Activated CD8-positive, alpha-beta T cell treated with anti-CD3 and anti-CD28 coated beads for 36 hours (primary cell): ENCODE measurements at places on chromosomes 2 and 18.

- DNase-seq, result no peak
Observed at GRCh38 chr2:197947219-197947757, 142.9 kb downstream of the PLCL1 start.

DNA sequence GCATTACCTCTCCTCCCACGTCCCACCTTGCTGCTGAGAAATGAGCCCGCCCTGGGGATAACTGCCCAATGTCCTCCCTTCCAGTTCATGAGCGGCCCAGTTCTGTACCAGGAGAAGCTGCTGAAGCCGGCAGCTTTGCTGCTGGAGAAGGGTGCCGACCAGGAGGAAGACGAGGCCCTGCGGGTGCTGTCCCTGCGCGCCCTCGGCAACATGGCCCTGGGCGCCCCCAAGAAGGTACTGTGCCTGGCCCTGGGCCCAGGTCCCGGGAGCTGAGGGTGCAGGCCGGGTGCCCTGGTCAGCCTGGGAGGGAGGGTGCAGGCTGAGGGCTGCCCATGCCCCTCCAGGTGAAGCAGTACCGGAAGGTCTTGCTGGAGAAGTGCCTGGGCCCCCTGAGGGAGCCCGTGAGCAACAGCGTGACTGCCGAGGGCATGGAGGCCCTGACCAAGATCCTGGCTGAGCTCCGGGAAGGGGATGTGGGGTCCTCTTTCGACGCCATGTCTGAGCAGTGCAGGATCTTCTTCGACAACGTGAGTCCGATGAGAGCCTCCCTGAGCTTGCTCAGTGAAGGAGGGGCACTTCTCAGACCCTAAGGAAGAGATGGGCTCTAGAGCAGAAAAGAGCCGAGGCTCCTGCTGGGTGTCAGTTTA, 25.7 kb downstream of the HJURP start:
- DNase-seq, result no peak

DNA sequence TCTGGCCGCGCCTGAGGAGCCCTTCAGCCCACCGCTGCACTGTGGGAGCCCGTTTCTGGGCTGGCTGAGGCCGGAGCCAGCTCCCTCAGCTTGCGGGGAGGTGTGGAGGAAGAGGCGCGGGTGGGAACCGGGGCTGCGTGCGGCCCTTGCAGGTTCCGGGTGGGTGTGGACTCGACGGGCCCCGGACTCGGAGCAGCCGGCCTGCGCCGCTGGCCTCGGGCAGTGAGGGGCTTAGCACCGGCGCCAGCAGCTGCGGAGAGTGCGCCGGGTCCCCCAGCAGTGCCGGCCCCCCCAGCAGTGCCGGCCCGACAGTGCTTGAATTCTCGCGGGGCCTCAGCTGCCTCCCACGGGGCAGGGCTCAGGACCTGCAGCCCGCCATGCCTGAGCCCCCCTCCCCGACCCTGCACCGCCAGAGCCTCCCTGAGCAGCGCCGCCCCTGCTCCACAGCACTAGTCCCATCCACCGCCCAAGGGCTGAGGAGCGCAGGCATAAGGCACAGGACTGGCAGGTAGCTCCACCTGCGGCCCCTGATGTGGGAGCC, 534.2 kb downstream of the ZNF804A start:
- no peak for DNase-seq

DNA sequence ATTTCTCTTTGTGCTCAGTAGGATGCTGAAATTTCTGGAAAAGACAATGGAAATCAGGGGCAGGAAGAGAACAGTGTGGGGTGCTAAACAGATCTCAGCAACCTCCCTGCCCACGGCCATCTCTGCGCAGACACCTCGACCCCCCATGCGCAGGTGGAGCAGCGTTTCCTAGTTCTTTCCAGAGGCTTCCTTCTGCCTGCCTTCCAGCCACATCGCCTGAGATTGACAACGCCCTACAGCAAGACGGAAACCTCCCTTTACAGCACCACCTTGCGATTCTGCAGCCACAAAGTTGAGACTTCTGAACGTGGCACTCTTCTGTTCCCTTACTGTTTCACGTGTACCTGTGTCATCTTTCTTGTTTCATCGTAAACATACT, 31.4 kb upstream of the CASP8 start:
- DNase-seq, result peak; percentile 25

- peak; percentile 14 for DNase-seq
Observed at GRCh38 chr18:50973367-50974126, 5.7 kb downstream of the ELAC1 start.

GRCh38 chr2:28287256-28287915, 105.3 kb upstream of the FOSL2 start:
- no peak for DNase-seq

DNA sequence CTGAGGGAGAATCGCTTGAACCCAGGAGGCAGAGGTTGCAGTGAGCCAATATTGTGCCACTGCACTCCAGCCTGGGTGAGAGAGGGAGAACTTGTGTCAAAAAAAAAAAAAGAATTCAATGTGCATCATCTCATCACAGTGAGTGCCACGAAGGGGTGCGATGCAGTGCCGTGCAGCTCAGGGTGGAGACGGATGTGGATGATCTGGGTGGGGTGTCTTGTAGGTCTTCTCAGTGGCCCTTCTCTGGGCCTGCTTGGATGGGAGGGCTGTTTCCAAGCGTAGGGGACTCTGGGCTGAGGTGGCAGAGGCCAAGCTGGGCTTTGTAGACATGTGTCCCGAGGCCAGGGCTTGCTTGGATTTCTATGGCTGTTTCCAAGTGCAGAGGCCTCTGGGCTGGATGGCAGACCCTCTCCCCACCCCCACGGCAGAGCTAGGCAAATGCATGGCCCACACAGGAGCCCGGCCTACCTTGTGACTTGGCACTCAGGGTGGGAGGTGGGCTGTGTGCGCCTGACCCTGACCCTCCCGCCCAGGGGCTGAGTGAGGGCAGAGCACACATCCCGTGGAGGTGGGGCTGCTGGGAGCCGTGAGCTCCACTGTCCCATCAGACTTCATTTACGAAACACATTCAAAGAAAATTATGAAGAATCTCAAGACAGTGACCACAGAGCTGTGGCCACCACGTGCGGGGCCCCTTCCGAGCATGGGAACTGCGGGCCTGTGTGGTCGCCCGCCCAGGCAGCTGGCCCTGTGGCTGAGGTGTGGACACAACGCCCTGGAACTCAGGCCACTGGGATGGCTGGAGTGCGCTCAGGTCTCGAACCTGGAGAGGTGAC, 76.4 kb downstream of the ASB1 start:
- DNase-seq, result no peak

GRCh38 chr18:64807560-64807959, 658.7 kb upstream of the LINC00305 start:
- no peak for DNase-seq

DNA sequence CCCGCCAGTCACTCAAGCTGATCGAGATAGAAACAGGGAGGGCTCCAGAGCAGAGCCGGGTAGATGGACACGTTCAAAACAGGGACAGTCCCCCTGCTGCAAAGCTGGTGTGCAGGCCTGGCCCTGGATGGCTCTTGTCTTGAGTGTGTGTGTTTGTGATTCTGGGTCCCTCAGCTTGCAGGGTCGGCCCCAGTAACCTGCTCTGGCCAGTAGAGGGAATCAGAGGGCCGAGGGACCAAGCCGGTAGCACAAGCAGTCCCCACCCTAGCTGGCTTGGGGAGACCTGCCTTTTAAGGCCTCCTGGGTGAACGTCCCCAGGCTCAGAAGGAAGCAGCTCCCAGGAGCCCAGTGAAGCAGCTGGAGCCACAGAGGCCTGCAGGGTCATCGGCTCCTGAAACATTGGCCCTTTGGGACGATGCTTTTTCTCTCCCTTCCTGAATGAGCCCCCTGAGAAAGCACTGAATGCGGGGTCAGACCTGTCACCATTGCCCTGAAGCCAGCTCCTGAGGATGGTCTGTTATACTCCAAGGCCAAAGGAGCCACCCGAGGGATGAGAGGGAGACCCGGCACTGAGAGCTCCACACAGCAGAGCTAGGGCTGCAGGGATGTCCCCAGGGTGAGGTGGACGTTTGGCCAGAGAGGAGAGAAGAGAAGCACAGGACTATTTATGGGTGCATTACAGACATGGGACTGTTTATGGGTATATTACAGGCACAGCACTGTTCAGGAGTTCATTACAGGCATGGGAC, 15.4 kb upstream of the MLPH start:
- peak; percentile 67 for DNase-seq

DNA sequence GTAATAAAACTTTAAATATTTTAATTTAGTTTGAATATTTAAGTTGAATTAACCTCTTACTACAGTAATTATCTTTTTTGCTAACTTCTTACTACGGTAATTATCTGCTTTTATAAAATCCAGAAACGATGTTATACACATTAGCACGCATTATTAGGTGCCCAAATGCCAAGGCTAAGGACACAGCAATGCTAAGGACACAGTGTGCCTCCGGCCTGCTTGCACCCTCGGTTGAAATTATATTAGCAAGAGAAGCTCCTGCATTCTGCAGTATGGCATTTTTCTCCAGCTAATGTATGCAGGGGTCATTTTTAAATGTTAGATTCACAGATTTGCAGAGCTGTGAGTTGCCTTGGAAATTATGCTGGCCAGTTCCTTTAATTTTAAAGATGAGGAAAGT, 220.0 kb downstream of the NEDD4L start:
- no peak for DNase-seq
